Activated CD4-positive, alpha-beta memory T cell treated with anti-CD3 and anti-CD28 coated beads for 36 hours (primary cell): ENCODE measurements at places on chromosomes 13 and 19.

- DNase-seq, result no peak
These were observed 51.8 kb downstream of the TSSK6 start for GRCh38 chr19:19463348-19464117.

DNA sequence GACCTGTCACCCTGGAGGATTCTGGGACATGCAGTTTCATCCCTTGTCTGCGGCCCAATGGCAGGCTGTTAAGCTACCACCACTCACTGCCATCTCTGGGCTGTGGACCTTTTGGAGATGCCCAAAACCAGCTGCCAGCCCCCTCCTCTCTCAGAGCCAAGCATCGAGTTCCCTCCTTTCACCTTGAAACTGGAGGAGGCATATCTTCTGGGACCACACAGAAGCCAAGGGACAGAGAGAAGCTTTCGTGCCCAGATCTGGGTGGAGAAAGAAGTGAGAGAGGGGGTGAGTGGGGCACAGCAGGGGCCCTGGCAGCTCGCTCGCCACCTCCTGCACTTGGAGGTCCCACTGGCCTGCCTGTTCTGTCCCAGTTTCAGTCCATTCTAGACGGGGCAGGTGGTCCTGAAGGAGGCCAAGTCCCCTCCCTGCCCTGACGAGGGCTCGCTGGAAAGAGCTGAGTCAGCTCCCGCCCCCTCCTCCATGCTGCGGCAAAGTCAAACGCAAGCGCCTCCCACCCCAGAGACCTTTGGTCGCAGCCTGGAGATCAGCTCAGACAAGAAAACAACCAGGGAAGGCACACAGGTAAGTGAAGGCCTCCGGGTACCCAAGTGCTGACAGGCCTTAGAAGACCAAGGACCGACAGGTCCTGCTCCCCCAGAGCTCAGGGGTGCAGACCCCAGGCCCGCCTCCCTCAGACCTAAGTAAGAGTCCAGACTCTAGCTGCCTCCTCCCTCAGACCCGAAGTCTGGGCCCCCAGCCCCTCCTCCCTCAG is 3.8 kb downstream of the BCAT2 start:
- DNase-seq, result no peak

DNA sequence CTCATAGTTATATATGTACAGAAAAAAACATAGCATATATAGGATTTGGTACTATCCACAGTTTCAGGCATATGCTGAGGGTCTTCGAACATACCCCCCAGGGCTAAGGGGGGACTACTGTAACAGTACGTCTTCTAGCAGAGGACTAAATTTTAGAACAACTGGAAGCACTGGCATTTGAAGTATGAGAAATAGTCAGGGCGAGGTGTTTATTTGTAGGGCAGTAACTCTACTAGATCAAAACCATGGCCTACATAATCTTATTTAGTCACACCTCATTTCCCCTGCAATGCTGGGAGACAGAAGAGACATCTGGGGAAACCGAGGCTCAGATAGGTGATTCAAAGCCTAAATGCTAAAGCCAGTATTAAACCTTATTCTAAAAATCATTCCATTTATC is 245.6 kb downstream of the DCT start:
- no peak for DNase-seq

- DNase-seq, result no peak
These were observed 76.6 kb upstream of the UBAC2 start for GRCh38 chr13:99124046-99124400.

DNA sequence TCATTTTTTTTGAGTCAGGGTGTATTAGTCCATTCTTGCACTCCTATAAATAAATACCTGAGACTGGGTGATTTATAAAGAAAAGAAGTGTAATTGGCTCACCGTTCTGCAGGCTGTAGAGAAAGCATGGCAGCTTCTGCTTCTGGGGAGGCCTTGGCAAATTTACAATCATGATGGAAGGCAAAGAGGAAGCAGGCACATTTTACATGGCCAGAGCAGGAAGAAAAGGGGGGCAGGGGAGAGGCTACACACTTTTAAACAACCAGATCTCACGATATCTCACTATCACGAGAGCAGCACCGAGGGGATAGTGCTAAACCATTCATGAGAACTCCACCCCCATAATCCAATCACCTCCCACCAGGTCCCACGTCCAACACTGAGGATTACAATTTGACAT is 44.5 kb upstream of the MIR17HG start:
- no peak for DNase-seq

GRCh38 chr13:33275916-33276315 is 9.6 kb downstream of the STARD13 start:
- no peak for DNase-seq

DNA sequence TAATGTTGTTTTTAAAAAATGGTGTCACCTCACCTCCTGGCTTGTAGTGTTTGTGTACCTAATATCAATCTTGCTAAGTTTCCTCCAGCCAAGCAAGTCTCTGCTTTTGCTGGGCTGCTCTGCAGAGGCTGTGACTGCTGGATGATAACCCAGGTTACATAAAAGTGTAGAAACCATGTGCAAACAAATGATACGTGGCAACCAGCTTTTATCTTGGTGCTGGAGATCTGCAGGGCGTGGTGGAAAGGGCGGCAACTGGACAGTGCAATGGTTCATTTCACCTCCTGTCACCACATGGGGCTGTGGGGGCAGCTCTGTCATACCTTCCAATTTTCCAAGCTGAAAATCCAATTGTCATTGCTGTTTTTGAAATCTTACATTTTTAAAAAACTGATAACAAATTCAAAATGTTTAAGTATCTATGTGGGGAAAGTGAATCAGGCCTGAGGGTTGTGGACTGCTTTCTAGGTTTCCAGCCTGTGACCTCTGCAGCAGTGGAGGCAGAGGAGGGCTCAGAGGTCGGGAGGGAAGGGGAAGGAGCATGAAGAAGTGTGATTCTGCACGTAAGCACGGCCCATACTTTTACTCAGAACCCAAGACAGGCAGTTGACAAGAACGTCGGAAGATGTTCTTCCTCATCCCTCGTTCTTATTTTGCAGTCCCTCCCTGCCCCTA is 9.7 kb downstream of the GPR42 start:
- no peak for DNase-seq
